ENCODE measurements at places on chromosomes 5 and 9.

DNA sequence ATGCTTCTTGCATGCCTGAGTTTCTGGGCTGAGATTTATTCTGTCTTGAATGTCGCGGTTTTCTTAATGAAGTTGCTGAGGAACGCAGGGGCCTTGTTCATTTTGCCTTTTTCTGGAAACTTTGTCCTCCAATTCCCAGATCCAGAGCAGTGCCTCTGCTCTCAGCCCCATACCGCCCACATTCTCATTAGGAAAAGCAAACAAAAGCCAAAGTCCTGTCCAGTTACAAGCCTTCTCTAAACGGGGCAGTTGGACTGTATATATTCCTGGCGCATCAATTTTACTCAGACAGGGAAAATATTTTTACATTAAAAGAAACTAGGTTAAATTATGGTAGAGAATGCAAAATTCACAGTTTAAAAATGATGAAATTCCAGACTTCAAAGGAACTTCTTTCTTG, 1.2 kb upstream of the PSAT1 start:
- no peak for DNase-seq

DNA sequence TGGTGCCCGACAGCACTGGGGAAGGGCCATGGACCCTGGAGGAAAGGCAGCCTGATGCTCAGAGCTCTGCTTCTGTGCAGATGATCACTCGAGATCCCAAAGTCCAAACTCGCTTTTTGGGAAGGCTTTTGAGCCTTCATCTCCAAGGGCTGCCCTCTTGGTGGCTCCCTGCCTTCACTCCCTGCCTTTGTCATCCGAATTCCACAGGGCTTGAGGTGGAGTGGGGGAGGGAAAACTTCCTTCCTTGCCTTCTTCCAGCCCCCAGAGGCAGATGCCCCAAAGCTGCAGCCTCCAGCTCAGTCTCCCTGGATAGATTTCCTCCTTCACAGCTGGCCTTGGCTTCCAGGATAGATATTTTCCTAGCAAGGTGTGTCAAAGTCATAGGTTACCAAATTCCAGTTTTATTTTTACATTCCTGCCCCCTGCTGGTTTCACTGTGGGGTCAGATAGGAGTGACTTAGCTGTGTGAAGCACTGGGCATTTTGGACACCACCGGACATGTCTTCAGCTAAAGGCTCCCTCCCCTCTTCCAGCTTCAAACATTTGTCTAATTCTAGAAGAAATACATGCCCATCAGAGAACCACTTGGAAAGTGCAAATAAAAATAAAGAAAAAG, 268.2 kb downstream of the HSPA4 start:
- DNase-seq: no peak

DNA sequence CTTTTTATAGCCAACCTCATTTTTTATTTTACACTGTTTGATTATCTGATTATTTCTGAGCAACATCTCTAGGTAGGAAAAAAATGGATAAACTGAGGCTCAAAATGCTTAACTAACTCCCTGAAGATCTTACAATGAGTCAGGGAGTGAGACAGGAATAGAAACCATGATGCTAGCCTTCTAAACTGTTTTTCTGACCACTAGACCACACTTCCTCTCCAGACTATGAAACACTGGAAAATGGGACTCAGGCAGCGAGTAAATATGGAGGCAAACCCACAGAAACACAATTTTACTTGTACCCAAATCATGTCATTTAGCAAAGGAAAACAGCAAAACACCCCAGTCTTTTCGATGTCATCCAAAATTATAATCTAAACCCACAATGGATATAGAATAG, 129.9 kb upstream of the ANKH start:
- peak; percentile 50 for DNase-seq

- DNase-seq: no peak
Observed at GRCh38 chr9:3648722-3649246, 123.0 kb upstream of the RFX3 start.

- DNase-seq: peak; percentile 69
Observed at GRCh38 chr5:135514116-135514515, 21.6 kb downstream of the NEUROG1 start.

GRCh38 chr5:59193616-59194319, 610.9 kb downstream of the RAB3C start:
- DNase-seq: no peak

DNA sequence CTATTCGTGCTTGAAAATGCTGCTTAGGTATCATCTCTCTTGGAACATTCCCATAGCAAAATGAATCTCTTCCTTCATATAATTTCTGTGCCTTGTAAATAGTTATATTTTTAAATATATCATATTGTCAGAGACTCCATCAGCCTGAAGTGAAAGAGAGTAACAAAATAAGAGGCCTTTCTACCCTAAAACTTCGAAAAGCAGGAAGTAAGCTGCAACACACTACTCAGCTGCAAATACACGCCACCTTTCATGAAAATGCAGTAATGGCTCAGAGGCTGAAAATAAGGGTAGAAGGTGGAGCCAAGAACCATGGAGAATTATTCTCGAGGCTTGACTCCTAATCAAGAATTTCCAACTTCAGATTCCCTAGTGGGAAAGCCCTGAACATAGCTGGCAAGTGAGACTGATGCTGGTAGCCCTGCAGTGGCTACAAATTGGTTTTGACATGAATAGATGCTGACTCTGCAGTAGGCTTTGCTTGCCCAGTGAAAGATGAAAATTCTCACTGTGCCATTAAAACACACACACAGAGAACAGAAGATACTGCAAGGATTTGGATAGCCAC, 30.2 kb upstream of the PTGER4 start:
- peak; percentile 37 for DNase-seq
